ENCODE measurements at places on chromosomes 1 and 21.

- DNase-seq, result no peak
Measured at GRCh38 chr1:176949033-176949662, 215.4 kb downstream of the ASTN1 start.

- no peak for DNase-seq
Measured at GRCh38 chr1:43557744-43558245, 27.1 kb downstream of the PTPRF start.

DNA sequence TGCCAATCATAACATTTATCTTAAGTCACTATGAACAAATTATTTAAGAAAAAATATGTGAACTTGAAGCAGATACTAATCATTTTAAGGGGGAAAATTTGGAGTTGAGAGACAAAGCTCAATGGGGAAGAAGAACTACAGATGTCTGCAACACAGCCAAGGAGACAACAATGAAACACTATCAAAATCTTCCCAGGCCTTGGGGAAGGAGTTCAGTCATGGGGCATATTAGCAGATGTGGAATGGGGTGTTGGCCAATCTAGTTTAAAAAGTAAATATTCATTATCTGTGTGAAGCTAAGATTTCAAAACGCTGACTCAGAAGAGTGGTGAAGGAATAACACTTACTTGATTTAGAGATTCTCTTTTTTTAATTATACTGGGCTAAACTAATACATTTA lies 671.6 kb upstream of the ZP4 start:
- DNase-seq, result no peak

- DNase-seq, result no peak
Measured at GRCh38 chr21:46116776-46117585, 19.1 kb downstream of the COL6A2 start.

- DNase-seq, result no peak
Measured at GRCh38 chr1:9384751-9385245, 92.1 kb downstream of the SPSB1 start.

DNA sequence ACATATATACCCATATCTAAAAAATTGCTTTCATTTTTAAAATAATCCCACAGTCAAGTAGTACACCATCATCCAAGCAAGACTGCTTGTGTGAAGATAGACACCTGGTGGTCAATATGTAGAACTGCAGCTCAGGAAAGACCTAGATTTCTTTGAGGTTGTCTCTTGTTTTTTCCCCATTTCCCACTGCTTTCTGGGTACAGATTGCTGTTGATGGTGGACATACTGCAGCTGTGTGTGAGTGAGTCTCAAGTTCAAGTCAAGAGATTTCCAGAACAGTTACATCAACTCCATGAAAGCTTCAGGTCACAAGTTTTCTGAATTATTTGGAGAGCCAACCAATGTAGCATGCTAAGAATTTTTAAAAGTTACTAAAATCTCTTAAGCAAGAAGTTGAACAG lies 306.4 kb downstream of the DUSP10 start:
- DNase-seq, result no peak

DNA sequence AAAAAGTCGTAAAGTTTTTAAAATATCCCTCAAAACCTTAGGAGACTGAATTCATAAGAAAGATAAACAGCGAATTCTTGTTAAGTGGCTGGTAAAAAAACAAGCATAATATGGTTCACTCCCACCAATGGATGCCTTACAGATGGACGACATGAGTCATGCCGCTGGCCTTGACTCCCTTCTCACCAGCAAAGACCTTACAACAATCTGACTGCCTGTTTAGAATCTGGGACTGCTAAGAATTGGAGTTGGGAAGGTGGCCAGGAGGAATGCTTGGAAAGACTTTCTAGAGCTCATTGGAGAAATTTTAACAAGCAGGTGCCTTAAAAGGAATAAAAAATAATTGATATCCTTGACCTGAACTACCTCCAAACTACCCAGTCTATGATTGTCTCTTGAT lies 206.9 kb upstream of the FMN2 start:
- DNase-seq, result no peak

GRCh38 chr1:184427722-184428121 lies 40.9 kb downstream of the C1orf21 start:
- DNase-seq, result no peak

- no peak for DNase-seq
Measured at GRCh38 chr1:208069317-208069716, 158.4 kb upstream of the CD34 start.

GRCh38 chr21:24840287-24840686 lies 767.0 kb downstream of the MRPL39 start:
- no peak for DNase-seq

GRCh38 chr1:201269900-201270410 lies 13.4 kb upstream of the PKP1 start:
- DNase-seq, result no peak

- DNase-seq, result no peak
Measured at GRCh38 chr21:35053356-35054096, 4.4 kb upstream of the RUNX1 start.

GRCh38 chr1:61011561-61012263 lies 70.6 kb upstream of the NFIA start:
- no peak for DNase-seq

DNA sequence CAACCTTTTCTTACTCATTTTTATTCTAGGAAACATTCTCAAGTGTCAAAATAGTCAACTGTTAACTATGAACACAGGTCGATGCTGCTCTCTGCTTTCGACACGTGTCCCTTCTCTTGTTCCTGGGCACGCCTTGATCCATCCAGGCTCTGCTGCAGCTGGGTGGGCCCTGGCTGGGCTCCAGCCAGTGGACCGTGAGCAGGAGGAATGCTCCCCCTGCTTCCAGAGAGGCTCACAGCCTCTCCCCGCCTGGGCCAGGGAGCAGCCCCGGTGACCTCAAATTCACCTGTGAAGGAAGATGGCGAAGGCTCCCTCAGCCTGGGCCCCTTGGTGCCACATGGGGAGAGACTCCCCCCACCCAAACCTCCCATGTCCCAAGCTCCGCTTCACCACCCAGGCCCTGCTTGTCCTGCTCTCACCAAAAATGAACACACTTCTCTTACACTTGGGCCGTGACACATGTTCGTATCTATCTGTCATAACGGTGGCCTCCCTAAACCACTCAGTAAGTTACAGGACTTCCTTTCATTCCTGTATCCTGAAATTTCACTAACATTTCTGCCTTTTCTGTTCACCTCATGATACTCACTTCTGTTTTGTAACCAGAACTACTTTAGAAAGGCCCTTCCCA lies 24.6 kb upstream of the ADARB1 start:
- no peak for DNase-seq

- DNase-seq, result no peak
Measured at GRCh38 chr21:42586406-42586805, 67.0 kb upstream of the PDE9A start.

DNA sequence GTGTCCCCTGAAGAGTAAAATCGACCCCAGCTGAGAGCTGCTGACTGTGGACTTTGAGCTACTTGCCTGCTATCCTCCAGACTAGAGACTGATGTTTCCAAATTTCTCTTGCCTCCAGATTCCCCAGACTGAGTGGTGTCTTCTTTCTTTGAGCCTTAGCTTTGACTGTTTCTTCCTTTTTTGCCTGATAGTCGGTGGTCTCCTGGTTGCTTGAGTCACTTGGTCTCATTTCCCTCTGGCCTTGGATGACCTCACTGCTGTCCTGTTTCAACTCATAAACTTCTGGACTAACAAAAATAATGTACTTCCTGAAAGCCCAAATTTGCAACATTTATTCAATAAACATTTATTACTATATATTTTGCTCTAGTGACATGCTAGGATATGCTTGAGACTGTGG lies 52.9 kb upstream of the DIPK1A start:
- DNase-seq, result no peak

GRCh38 chr21:45505416-45506021 lies 36.7 kb downstream of the SLC19A1 start:
- no peak for DNase-seq

DNA sequence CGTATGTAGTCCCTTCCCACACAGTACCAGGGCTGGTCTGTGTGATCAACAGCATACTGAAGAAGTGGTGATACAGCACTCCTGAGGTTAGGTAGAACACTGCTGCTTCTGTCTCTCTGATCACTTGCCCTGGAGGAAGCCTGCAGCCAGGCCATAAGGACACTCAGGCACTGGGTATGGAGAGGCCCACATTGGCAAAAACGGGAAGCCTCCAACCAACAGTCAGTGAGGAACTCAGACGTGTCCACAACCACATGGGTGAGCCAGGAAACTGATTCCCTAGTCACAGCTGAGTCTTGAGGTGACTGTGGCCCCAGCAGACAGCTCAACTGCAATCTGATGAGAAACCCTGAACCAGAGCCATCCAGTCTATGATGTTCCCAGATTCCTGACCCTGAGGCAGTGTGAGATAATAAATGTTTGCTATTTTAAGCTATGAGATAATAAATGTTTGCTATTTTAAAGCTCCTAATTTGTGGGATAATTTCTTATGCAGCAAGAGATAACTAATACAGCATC lies 62.5 kb downstream of the COQ8A start:
- DNase-seq, result no peak
